ENCODE measurements at places on chromosomes 4 and X.

- no peak for DNase-seq
Observed at GRCh38 chr4:108224611-108225053, 55.9 kb upstream of the LEF1 start.

DNA sequence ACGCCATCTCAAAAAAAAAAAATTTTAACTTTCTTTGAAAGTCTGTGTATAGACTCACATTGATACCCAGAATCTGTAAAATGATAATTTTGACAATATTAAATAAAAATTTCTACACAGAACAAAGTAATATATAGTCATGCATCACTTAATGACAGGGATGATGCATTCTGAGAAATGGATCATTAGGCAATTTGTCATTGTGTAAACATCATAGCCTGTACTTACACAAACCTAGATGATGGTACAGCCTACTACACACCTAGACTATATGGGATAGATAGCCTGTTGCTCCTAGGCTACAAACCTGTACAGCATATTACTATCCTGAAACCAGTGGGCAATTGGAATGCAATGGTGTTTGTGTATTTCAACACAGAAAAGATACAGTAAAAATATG is 107.7 kb downstream of the BLTP1 start:
- DNase-seq: no peak

- peak; percentile 35 for DNase-seq
Observed at GRCh38 chrX:47539860-47540259, 21.1 kb upstream of the ARAF start.

GRCh38 chrX:119067023-119067739 is 5.6 kb upstream of the CT47C1 start:
- DNase-seq: peak; percentile 64

GRCh38 chr4:14222377-14223029 is 595.0 kb upstream of the BOD1L1 start:
- no peak for DNase-seq

DNA sequence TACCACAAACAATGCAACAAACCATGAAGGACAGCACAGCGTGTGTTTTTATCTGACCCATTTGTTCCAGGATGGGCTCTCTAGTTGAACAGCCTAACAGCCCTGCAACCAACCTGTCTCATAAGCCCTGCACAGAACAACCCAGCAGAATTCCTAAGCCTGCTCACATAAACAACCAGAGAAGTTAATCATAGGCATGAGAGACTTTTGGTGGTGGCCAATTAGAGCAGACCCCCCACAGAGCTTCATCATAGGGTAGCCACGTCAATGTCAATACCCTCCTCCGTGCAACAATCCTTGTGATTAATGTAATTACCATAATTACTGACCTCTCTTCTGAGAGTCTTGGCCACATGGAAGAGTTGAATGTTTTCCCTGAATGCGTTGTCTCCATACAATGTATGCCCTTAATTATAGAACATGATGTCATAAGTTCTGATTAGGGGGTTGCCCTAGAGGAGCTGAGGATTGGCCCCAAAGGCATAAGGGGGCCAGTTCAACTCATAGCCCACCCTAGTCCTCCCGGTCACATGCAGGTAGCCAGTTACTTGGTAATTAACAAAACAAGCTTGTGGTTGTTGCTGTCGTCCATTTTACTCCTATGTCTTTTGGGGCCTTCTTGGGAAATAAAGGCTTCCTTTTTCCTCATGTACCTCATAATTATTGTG is 92.7 kb downstream of the SYNPO2 start:
- no peak for DNase-seq

All from cerebellar cortex (tissue), 1 donor.